Activated naive CD8-positive, alpha-beta T cell treated with anti-CD3 and anti-CD28 coated beads, Interleukin-2, amount 50 U/mL, for 16 hours (primary cell): ENCODE measurements at places on chromosomes 5 and 9.
A peak's percentile ranks its signal among the peaks of the same experiment; 100 is the strongest.

- DNase-seq = no peak
These were observed 8.8 kb downstream of the FAM200C start for GRCh38 chr5:160390787-160391696.

DNA sequence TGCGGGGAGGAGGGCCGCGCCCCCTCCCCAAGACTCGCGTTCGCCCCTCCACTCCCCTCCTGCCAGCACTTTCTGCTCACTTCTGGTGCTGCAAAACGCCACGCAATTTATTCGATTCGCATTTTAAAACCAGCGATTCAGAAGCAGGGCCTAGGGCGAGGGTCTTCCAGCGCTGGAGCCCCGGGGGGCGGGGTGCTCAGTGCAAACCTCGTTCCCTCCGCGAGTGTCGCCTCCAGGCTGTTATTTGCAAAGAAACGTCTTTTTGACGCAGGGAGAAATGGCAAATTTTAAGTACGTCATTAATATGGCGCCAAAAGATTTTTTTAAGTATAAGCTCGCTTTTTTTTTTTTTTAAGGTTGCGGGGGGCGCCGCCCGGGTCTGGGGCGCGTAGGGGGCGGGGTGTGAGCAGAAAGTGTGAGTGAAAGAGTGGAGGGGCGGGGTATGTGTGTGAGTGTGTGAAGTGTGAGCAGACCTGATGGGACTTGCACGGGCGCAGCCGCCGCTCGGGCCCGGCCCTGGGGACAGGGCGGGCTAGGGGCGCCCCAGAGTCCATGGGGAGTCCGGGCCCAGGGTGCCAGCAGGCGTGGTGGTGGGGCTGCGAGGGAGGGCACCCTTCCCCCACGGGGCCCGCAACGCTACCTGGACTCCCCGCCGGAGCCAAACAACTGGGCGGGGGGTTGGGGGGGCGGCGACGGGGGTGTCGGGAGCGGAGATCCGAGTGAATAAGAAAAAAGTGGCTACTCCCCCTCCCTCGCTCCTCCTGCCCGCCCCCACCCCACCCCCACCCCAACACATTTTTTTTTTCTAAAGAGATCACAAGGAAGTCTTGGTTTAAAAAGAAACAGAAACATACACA is at the start of gene JADE2:
Gene JADE2 (plus strand): TSS at position 845 of the 857 bp plus-strand sequence. CDS start 10,188 bp downstream, outside the sequence.
- DNase-seq = peak; percentile 51

- no peak for DNase-seq
These were observed 1.2 kb downstream of the ASPN start for GRCh38 chr9:92480986-92481633.

- no peak for DNase-seq
These were observed 54.3 kb upstream of the ANKRD33B start for GRCh38 chr5:10509575-10509974.

GRCh38 chr5:43287493-43287892 is 25.7 kb downstream of the HMGCS1 start:
- DNase-seq = no peak

GRCh38 chr9:119078015-119078414 is 291.2 kb downstream of the BRINP1 start:
- DNase-seq = no peak

- no peak for DNase-seq
These were observed 123.3 kb downstream of the PCSK5 start for GRCh38 chr9:76013809-76014208.

DNA sequence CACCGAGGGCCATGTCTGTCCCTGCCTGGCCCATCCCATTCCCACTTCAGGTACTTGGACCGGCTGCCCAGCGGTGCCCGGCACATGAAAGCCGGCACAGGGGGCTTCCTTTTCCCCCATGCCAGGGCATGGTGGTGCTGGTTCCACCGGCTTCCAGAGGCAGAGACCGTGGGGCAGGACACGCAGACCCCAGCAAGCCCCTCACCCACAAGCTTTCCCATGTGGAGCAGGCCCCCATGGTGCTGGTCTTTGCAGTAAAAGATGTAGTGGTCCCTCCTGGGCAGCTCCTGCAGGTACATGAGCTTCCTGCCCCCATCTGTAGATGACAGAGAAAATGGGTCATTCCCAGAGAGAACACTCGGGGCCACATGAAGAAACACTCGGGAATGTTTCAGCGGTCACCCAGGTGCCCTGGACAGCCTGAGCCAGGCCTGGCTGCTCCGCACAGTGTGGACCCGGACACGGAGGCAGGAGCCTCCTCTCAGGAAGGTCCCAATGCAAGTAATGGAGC is 2.0 kb downstream of the OBP2B start:
- DNase-seq = no peak

GRCh38 chr5:4699592-4699991 is 440.5 kb upstream of the ADAMTS16 start:
- no peak for DNase-seq

DNA sequence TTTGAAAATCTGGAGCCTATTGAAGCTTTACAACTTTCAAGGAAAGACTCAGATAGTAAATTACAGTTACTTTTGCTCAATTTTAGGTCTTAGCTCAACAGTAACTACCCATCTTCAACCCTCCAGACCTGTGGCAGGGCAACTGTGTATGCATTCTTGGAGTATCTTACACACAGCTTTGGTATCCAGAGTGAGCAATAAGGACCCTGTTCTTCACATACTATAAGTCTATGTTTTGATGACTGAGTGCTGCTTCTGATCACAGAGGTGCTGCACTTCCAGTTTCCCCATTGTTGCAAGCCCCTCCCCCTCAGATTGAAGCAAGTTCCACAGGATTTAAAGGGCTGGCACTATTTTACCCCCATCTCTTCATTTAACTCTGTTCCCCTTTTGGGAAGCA is 737.4 kb upstream of the GRAMD2B start:
- DNase-seq = no peak

DNA sequence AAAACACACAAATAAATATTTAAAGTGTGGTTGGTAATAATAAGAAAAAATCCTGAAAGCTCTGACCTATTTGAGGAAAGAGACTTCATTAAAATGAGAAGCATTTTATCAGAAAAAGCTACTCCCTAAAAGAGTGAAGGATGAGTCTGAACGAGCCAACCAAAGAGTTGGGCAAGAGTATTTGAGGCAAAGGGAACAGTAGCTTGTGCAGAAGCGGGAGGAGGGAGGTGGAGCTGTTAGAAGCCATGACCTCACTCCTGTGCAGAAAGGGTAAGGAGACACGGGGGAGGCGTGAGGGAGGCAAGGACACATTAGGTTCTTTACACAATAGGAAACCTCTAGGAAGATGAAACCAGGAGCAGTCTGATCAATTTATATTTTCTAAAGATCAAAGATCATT is 29.4 kb downstream of the SH3RF2 start:
- no peak for DNase-seq

DNA sequence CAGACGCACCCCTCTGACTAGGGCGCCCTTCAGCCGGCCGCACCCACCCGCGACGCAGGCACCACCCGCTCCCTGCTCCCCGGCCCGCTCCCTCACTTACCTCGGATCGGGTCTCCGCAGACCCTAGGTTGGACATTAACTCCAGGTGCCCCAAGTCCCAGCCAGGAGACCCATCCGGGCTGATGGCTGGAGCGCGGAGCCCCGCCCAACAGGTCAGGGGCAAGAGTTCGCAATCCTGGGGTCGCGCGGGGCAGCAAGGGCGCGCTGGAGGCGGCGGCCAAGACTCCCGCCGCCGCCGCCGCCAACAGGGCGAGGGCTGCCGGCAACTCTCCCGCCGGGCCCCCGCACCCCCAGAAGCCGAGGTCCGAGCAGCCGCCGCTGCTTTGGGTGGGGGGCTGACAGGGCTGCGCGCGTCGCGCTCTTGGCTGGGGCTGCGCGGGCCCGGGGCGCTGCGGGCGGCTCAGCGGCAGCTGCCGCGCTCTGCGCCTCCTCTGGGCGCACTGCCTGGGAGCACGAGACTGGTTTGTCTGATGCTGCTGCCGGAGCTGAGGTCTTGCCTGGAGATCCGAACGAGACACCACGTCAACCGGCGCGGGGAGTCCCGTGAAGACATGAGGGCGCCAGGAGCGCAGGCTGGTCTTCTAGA is at the start of gene GDNF:
Gene GDNF (minus strand): TSS at position 635 of the 646 bp plus-strand sequence. CDS start 5,245 bp downstream, outside the sequence.
- DNase-seq = no peak

- no peak for DNase-seq
These were observed 173.2 kb downstream of the CCDC192 start for GRCh38 chr5:127876384-127876783.

DNA sequence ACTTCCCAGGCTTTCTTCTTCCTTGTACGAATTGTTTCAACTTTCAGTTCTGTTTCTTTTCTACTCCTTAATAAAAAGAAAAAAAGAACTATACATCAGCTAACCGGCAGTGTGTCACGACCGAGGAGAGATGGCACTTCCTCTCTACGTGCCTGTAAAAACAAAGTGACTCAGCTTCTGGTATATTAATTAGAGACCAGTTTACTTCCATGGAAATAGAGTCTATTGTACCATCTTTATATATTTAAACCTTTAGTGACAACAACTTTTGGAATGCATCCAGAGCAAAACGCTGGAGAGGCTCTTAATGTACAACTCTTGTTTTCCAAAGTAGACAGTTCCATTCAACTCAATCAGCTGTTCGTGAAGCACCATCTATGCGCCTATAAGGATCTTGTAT is 94.5 kb upstream of the LIFR start:
- no peak for DNase-seq

DNA sequence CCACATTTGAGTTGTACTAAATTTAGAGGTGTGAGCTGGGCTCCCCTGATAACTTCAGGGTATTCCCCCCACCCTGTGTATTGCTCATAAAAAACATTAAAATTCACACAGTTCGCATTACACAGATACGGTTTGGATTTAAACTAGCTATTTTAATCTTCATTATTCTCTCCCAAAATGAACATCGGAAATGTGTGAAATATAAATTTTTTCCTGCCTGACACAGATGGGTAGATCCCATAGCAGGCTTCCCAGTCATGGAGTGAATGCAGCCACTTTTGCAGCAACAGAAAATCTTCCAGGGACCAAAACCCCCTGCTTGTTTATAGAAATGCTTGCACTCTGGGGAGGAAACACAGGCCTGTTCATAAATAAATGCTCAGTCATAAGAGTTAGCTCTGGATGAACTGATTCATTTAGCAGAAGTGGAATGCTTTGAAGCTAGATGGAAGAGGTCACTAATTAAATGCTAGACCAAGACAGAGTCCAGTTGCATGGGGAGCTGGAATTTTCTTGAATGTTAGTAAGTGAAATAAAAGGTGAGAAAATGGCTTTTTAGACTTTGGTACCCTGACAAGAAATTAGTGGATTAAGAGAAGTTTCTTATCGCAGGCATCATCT is 115.6 kb downstream of the PDE8B start:
- DNase-seq = no peak

- no peak for DNase-seq
These were observed 25.6 kb upstream of the POU4F3 start for GRCh38 chr5:146313027-146313426.

- no peak for DNase-seq
These were observed 29.3 kb upstream of the STOM start for GRCh38 chr9:121399126-121399882.

DNA sequence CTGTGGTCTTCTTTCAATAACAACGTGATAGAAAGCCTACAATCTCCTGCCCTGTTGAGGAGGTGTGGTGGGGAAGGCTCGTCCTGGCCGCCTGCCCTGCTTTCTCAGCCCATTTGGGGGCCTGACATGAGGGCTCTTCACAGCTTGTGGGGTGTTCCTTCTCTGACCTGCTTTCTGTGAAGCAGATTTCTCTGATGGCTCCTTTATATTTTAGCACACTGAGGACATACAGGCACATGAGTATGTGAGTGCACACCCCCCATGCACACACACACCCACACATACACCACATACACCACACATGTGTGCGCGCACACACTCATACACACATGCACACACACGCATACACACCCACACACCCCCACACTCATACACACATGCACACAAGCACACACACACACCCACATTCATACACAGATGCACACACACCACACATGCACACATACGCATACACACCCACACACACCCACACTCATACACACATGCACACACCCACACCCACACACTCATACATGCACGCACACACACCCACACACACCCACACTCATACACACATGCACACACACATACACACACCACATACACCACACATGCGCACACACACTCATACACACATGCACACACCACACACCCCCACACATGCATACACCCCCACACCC is 117.5 kb downstream of the COL5A1 start:
- DNase-seq = no peak

DNA sequence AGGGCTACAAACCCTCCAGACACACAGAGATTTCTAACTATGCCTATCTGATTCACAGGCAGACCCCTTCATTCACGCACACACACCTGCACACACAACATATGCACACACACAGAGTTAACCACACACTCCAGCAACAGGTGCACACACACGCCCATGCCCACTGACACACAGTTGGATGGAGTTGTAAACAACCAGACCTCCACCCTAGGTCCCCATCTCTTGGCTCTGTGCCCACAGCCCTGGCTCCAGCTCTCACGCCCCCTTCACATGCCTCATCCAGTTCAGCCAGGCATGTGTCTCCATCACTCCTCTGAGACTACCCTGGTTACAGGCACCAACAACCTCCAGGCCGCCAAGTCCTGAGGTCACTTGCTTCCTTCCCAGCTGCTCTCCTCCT is 61.1 kb downstream of the PSD2 start:
- DNase-seq = no peak

GRCh38 chr5:95759634-95760033 is 28.5 kb downstream of the RHOBTB3 start:
- DNase-seq = no peak

- DNase-seq = no peak
These were observed 213.7 kb upstream of the MAP3K1 start for GRCh38 chr5:56601641-56602071.

GRCh38 chr9:97243606-97244005 is 63.9 kb upstream of the CCDC180 start:
- DNase-seq = no peak

- no peak for DNase-seq
These were observed 1.3 kb upstream of the REEP5 start for GRCh38 chr5:112923148-112923917.

- DNase-seq = no peak
These were observed 28.1 kb upstream of the POU4F3 start for GRCh38 chr5:146310540-146310939.
